ENCODE measurements at places on chromosomes 6 and 20.

DNA sequence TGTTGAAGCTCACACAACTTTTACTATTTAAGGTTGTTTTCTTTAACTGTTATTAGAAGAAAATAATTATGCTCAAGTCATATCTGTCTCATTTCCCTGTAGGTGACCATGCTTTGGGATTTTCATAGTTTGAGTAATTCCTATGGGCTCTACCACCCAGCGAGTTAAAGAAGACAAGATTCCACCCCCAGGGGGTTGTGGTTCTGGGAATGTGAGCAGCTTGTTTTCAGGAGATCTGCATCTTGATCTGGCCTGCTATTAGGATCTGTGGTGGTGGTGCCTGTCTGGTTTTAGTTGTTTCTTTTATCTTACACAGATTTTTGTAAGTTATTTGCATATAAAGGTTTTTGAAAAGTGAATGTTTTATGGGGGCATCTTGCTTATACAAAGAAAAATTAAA is 20.2 kb upstream of the REV3L start:
- DNase-seq: no peak

- DNase-seq: no peak
Measured at GRCh38 chr20:21508230-21509078, 5.4 kb downstream of the NKX2-2 start.

DNA sequence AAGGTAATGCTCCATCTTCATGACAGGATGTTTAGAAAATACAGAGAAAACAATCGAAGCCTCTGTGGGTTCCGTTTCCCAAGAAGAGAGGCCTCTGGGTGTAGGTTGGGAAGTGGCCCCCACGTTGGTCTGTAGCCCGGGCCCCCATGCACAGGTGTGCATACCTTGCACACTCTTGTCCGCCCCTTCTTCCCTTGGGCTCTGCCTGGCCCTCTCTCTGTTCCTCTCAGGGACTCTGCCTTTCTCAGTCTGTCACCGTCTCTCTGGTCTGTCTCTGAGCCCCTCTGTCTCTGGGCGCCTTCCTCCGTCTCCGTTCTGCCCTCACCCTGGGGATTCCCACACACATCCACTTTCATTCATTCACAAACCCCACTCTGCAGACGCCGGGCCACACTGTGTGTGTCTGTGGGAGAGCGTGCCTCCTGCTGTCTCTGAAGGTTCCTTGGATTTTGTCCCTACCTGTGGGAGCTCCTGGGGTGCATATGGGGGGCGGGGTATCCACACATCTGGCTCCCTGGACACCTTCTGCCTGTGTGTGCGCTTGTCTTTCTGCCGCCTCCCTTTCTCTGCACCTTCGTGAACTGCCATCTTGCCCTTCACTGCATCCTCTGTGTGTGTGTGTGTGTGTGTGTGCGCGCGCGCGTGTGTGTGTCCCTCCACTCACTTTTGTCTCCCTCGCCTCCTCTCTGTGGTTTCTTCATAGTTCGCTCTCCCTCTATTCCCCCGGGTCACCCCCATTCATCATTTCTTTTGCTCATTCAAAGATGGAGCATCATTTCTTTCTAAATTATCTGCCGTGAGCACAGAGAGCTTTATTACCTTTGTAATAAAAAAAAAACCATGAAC is 75.3 kb downstream of the SRC start:
- no peak for DNase-seq

DNA sequence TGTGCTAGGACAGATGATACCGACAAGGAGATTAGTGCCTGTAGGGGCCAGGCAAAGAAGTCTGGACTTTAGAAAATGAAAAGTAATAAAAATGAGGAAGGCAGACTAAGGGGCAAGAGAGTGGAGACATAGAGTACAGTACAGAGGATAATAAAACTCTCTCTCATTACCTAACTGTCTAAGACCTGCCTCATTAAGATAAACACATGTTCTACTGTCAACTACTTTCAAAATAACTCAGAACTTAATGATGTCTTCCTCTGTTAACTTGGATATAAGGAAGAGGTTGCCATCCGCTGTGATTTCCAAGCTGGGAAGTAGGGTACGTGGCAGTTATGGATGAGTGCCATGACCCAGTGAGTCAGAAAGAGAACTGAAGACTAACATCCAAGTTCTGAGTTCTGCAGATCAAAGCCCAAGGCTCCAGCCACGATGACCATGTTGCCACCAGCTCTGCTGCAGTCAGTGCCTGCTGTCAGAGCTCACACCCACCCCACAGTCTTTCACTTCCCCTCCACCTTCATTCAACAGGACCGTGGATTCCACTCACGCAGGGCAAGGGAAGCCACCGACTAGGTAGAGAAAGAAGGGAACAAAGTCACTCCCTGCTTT is 81.8 kb downstream of the KIF16B start:
- DNase-seq: no peak

- DNase-seq: no peak
Measured at GRCh38 chr6:29777310-29777709, 50.3 kb upstream of the HLA-G start.

- DNase-seq: no peak
Measured at GRCh38 chr6:153449279-153449678, 318.2 kb upstream of the RGS17 start.

GRCh38 chr6:170529839-170530469 is 23.2 kb downstream of the PSMB1 start:
- peak; percentile 81 for DNase-seq

DNA sequence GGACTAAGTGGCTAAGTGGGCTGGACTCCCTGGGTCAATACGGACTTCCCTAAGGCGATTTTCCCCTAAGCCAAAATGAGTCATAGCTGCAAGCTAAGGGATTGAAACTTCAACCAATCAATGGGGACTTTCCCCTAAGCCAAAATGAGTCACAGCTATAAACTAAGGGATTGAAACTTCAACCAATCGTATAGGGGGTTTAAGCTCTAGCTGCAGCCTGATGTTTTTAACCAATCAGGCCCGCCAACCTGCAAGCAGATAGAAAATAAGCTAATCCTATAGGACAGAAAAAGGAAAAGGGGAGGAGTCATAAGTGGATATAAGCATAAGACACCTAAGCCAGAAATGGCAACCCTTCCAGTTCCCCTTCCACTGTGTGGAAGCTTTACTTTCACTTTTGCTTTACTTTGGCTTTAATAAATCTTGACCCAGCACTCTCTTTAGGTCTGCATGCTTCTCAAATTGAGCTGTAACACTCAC is 655.0 kb upstream of the HS3ST5 start:
- no peak for DNase-seq

DNA sequence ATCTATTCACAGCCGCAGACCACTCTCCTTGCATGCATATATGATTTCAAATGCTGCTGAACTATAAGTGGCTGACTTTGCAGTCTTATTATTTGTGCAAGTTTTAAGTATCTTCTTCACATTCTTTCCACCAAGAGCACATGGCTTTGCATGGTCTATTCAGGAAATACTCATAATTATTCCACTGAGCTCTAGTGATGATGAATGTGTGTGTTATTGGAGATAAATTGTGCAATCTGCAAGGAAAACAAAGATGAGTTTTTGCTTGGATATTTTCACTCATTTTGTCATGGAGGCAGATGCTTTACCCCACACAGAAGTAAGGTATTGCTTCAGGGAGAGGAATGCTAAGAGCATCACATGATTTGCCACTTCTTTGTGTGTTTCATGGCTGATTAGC is 764.6 kb downstream of the TBC1D32 start:
- no peak for DNase-seq

- DNase-seq: no peak
Measured at GRCh38 chr6:106206905-106207304, 118.7 kb downstream of the ATG5 start.

GRCh38 chr20:50196248-50196647 is 5.6 kb downstream of the CEBPB start:
- no peak for DNase-seq

GRCh38 chr20:39142407-39143096 is 180.4 kb downstream of the DHX35 start:
- DNase-seq: no peak

- DNase-seq: no peak
Measured at GRCh38 chr20:35947489-35947888, 6.8 kb downstream of the SCAND1 start.

DNA sequence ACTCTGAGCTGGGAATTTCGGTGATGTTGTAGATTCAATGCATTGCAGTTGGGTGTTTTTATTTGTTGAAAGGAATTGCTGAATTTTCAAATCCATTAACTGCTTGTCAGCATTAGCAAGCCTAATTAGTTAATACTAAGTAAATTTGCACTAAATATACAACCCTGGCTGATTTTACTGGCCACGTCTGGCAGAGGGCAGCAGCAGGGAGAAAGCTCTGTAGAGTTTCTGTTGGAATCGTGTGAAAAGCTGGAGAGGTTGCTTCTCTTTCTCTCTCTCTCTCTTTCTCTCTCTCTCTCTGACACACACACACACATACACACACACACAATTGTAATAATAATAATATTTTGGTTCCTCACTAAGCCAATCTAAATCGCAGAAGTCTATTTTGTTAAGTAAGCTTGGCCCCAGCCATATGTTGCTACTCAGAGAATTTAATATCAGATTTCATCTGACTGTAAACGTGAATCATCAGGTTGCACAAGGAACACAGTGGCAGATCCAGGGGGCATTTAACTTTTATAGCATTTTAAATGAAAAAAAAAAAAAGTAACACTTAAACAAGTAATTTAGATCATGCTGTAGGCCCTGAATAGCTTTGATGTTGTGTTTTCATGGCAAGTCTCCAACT is 289.5 kb downstream of the ESR1 start:
- DNase-seq: no peak

DNA sequence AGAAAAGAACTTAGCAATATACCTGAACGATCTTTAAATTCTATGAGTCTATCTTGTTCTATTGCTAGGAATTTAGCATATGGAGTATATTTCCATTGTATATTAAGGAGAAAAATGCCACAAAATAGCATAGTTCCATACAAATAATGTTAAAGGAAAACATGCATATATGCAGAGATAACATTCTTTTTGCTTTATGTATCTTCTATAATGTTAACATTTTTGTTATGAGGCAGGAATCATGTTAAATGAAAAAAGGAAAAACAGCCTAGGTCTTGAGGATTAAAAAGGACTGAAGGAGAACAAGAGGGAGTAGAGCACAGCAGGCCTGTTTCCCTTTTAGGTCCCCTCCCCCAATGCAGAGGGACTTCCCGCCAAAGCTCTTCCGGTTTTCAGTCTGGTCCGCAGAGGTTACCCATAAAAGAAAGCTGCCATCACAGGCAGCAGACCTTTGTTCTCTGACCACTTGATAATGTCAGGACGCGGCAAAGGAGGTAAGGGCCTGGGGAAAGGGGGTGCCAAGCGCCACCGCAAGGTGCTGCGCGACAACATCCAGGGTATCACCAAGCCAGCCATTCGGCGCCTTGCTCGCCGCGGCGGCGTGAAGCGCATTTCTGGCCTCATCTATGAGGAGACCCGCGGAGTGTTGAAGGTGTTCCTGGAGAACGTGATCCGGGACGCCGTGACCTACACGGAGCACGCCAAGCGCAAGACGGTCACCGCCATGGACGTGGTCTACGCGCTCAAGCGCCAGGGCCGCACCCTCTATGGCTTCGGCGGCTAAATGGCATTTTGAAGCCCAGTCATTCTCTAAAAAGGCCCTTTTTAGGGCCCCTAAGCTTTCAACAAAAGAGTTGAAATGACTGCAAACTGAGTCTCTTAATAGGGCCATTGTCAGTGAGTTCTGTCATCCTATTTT is 108.4 kb upstream of the PRSS16 start:
- peak; percentile 86 for DNase-seq

- DNase-seq: peak; percentile 53
Measured at GRCh38 chr6:37206622-37207021, 36.7 kb downstream of the PIM1 start.

DNA sequence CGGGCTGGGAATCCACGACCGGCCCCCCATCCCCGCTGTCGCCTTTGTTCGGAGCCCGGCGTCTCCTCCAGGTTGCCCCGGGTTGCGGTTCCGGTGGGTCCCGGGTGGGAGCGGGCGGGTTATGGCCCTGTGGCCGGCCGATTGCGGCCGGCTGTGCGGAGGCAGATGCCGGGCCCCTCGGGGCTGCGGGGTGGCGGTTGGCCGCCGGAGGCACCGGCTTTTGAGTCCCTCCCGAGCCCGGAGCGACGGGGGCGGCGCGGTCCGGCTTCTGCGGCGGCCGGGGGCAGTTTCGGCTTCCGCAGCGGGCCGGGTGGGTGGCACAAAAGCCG is 431 bp downstream of the LOC128125822 start:
- DNase-seq: no peak

DNA sequence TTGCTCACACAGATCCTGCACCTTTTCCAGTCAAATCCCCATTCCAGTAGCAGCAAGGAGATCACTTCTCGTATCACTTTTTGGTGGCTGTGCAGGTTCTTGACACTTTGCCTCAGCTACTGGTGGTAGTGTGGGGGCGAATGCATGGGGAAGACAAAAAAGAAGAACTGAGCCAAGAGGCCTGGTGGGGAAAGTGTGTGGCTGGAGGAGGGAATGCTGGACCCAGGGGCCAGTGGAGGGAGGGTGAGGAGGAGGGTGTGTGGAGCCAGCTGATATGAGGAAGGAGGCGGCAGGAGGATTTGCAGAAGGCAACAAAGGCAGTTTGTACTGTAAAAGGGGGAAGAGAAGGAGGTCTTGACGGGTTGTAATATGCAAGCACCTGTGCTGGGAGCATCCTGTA is 15.7 kb upstream of the HLA-C start:
- DNase-seq: no peak

DNA sequence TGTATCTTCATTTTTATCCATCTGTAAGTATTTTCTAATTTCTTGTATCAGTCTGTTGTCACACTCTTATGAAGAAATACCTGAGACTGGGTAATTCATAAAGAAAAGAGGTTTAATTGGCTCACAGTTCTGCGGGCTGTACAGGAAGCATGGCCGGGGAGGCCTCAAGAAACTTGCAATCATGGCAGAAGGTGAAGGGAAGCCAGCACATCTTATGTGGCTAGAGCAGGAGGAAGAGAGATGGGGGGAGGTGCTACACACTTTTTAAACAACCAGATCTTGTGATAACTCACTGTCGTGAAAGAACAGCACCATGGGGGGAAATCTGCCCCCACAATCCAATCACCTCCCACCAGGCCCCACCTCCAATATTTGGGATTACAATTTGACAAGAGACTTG is 10.9 kb upstream of the BCKDHB start:
- no peak for DNase-seq

GRCh38 chr20:20752712-20753111 is 40.3 kb upstream of the RALGAPA2 start:
- no peak for DNase-seq

DNA sequence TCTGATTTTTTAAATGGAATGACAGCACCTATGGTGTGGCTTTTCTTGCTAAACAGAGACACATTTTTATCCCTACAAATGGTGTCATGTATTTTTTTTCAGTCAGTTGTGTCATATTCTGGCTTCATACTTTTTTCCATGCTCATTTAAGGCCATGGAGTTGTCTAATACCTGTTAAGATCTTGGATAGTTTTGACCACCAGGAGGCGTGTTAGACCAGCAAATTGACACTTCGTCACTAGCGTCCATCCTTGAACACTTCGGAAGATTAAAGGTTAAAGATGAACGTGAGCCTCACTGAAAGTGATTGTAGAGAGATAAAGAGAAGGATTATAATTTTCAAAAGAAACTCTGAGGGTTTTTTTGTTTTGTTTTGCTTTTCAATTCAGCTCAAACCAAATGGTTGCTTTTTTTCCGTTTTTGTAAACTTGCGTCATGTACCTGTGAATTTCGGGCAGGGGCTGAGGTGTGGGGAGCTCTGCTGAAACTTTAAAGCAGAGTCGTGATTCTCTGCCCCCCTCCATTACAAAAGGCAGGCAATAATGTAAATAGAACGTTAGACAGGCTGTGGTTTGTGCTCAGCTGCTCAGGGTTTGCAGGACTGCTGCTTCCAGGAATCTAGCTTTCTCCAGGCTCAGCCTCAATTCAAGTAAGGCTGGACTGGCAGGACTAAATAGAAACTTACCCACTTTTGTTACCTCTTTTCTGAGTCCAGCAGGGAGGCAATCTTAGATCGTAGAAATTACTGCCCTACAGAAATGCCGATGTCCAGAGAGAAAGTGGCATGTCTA is 245.1 kb downstream of the FOXA2 start:
- no peak for DNase-seq
